ENCODE measurements at places on chromosomes 1 and 21.

- no peak for DNase-seq
Measured at GRCh38 chr1:234851450-234852438, 241.8 kb upstream of the IRF2BP2 start.

GRCh38 chr1:100265562-100265930 is 470 bp upstream of the RTCA start:
- no peak for DNase-seq

- no peak for DNase-seq
Measured at GRCh38 chr21:46038871-46039397, 57.4 kb downstream of the COL6A1 start.

DNA sequence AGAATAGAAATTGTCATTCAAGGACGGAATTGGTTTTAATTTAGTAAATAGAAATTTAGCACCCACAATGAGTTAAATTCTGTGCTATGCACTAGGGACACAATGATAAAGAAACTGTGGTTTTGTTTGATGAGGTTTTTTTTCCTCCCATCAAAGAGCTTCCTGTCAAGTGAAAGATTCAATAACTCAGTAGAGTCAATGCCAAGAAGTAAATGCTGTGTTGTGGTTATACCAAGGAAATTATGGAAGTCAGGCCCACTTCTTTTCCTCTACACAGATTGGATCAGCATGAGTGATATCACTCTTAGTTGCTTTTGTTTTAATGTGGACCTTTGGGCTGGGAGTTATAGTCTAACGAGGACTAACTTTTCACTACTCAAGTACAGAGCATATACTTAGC is 1269.6 kb upstream of the ADGRL2 start:
- DNase-seq = no peak

DNA sequence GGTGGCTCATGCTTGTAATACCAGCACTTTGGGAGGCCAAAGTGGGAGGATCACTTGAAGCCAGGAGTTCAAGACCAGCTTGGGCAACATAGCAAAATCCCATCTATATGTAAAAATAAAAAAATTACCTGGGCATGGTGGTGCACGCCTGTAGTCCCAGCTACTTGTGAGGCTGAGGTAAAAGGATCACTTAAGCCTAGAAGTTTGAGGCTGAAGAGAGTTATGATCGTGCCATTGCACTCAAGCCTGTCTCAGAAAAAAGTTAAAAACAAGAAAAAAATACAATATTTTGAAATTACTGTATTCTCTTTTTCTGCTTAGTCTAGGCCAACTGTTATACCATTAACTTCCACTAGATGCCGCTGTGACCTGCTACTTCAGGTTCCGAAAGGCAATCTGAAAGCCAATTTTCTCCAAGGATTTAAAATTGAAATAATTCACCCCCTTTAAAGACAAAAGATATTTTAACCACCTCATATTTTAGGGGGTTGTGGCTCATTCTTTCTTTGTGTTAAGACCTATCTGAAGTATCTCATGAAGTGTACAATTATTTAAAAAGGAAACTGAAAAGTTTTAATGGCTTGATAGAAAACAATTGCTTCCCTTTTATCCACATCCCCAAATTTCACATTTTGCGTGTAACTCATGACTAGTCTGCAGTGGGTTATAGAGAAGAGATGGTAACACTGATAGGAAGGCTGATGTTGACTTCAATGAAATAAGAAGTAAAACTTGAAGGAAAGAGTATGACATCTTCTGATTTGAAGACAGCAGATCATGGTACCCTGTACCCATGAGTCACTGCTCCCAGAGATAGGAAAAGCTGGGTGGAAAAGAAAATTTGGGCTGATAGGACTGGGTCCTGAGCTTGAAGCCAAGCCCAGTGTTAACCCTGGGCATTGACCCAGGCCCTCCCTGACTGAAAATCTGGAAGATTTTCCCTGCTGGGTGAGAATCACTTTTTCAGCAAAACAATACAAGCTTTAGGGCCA is 24.4 kb upstream of the CLDN14 start:
- DNase-seq = no peak

- DNase-seq = peak; percentile 40
Measured at GRCh38 chr1:10494754-10495474, 20.2 kb downstream of the PEX14 start.

GRCh38 chr21:42061195-42061985 is 9.7 kb upstream of the UMODL1 start:
- no peak for DNase-seq

GRCh38 chr1:110087812-110088738 is 17.6 kb upstream of the ALX3 start:
- DNase-seq = no peak

DNA sequence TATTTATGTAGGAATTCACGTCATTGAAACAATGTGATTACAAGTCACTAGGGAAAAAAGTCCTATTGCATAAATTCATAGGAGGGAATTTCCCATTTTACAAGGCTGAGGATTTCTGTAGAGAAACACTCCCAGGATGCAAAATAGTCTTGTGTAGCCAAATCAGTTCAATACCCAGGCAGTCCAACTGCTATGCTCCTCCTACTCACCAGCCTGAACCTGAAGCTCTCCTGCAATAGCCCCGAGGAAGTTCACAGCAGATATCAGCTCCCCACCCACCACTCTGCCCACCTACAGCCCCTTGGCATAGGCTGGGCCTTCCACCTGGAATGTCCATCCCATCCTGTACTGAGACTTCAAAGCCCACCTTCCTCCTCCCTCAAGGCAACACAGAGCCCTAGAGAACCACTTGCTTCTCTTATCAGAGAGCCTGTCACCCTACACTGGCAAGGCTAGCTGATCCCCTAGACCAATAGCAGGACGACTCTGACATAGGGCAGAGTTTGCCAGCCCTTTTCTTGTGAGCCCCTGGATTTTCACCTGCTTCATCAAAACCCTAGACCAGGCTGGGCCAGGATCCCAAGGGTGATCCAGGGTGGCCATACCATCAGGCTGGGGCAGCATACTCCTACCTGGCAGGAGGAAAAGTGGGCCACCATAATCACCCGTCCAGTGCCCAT is 1.5 kb downstream of the LSS start:
- DNase-seq = no peak

DNA sequence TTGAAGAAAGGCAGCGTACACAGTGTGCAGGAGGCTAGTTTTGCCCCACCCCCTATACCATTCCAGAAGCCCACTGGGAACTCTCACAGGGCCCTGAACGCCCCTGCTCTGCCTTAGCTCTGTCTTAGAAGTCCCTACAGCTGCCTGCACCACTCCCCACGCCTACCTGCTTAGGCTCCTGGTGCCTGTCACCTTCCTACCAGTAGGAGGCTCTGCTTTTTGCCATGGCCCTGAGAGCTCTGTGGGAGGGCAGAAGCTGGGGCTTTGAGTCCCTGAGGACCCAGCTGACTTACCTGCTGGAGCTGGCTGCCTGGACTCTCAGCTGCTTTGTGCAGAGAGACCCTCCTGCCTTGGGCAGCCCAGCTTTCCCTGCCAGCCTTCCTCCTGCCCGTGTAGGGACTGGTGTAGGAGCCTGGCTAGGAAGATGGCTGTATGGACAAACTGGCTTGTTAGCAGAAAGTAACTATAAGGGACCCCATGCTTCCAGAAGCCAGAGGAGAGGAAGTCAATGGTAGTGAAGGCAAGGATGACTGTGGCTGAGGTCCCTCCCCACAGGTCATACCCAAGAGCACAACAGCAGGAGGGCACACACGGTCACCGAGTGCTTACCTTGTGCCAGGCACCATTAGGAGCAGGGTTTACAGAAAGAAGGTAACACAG is 9.8 kb upstream of the CELSR2 start:
- no peak for DNase-seq

GRCh38 chr1:61193808-61194207 is 111.4 kb downstream of the NFIA start:
- no peak for DNase-seq

- no peak for DNase-seq
Measured at GRCh38 chr1:238239343-238239742, 348.6 kb upstream of the ZP4 start.

DNA sequence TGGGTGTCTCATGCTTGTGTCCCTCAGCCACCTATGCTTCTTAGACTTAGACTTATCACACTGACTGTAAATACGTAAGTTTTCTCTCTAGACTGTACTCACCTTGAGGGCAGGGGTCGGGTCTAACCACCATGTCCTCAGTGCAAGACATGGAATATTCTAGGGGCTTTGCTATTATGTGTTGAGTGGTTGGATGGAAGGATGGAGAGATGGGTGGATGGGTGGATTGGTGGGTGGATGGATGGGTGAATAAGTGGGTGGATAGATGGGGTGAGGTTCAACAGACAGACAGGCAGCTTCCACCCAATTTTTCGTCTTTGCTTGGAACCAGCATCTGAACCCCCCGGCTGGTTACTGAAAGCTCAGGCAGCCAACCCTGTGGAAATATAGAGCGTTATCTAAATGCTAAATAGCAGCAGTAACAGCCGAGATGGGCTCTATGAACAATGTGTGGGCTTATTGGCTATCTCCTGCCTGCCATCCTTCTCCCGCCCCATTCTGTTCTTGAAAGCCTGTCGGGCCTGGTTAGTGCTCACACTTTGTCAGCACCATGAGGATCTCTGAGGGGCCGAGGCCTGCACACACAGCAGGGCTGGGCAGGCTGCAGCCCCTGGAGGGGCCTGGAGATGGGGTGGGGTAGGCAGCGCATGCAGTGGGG is 130.7 kb downstream of the ACTL8 start:
- no peak for DNase-seq

DNA sequence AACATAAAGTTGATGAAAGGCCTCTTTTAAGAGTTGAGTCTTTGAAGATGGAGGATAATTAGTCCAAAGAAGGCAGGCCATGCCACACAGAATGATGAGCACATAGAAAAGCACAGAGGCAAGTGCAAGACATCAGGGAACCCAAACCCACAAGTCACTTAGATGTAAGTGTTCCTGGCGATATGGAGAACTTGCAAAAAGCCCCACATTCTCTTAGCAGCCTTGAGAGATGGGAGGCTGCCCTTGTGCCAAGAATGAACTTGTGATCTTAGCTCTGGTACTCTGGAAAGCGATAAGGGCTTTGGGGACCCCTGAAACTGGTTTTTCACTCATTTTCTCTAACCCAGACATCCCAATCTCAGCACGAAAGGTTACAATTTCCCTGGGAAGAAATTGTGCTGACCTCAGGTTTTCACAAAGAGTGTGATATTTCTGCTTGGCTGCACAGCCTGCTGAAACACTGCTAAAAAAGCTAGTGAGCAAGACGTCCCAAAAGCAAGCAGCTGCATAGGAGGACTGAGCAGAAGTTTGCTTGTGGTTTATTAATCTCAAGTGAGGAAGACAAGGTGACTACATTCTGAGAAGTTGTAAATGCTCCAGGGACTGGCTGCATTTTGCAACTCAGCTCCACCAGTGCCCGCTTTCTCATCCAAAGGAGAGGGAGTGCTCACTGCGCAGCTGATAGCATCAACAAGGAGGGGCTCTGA is 496.9 kb upstream of the CAMK1G start:
- DNase-seq = no peak

GRCh38 chr1:34324879-34325440 is 148.3 kb downstream of the C1orf94 start:
- DNase-seq = no peak

DNA sequence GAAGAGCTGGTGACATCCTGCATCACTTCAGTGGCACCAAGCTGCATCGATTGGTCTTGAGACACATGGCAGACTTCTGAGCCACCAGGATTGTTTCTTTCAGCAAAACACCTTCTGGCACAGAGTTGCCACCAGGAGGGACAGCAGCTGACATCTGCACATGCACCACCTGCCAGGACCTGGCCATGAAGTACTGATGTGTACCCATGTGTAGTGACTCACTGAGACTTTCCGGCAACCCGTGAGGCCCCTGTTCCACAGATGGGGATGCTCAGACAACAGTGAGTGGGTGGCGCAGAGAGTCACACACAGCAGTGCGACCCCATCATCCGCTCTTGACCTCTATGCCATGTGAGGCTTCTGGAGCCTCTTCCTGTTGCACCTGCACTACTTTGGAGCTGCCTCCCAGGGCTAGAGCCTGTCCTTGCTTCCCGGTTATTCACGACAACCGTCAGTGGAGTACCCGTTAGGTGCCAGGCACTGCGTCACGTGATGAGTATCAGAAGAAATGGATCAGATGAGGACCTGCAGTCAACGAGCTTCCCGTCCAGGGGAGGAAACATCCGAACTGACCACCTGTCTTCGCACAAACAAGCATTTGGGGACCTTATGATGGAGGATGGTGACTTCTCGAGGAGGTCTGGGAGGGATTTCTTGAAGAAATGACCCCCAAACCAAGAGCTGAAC is 80.5 kb upstream of the VAMP3 start:
- no peak for DNase-seq

DNA sequence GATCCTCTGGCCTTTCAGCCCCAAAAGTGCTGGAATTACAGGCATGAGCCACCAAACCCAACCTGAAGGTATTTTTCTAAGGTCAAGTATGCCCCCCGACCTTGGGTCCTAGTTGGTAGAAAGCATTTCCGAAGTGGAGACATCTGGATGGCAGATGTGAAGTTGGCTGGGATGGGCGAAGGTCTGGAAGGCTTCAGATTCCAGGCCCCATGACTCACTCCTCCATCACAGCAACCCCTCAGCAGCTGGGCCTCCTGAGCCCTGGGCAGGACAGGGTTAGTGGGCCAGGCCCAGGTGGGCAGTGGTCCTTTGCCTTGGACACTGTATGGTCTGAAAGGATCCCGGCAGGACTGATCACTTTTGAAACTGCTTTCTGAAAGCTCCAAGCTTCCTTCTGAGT is 23.3 kb downstream of the NAV1 start:
- DNase-seq = no peak

DNA sequence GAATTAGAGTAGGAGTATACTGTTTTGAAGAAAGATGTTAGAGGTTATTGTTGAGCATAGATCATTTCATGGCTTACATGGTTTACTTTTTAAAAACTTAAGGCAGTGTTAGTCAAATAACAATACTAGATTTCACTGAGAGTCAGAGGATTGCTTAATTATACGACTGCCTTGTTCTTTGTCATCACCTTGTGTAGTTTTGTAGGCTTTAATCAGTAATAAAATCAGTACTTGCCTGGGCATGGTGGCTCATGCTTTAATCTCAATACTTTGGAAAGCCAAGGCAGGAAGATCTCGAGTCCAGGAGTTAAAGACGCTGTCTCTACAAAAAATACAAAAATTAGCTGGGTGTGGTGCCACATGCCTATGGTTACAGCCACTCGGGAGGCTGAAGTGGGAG is 41.3 kb upstream of the GPR52 start:
- no peak for DNase-seq

- no peak for DNase-seq
Measured at GRCh38 chr1:6958407-6959030, 173.3 kb downstream of the CAMTA1 start.

- no peak for DNase-seq
Measured at GRCh38 chr1:93616221-93616995, 65.2 kb downstream of the BCAR3 start.

Measured in stimulated activated CD4-positive, alpha-beta T cell treated with anti-CD3 and anti-CD28 coated beads, Interleukin-1b, Interleukin-23, amount 100 ng/mL, for 1 hour (primary cell).